ENCODE measurements at places on chromosomes 7 and 10.

GRCh38 chr7:151494298-151495284 lies 25.1 kb downstream of the RHEB start:
- DNase-seq: no peak

DNA sequence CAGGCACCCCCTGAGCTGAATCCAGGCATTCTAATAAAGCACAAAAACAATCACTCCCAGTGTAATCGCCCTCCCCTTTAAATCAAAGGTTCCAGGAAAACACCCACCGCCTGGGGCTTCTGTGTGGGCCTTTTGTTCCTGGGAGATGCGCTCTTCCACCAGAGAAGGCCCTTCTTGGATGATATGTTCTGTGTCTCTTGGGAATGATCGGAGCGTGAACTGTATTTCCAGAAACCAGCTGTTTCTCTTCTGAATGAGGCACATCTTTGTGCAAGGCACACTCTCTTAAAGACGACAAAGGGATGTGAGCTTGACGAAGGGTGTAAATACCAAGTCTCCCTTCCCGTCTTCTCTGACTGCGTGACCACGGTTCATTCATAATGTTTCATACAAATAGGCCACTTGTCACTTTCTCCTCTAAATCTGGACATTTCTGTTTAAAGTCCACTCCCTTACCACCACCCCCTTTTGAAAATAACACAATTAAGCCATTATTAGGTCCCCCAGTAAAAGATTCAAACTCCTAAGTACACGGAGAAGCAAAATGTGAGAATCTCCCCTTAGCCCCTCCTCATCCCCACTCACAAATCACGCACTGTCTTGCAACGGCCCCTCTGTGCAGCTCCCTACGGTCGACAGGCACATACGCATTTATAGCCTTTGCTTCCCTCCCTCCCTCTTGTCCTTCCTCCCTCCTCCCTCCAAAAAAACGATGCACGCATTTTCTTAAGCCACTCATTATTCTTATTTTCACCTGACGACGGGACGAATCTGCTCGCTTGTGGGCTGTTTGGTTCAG lies 45.6 kb upstream of the ENO4 start:
- no peak for DNase-seq

GRCh38 chr7:99665312-99666012 lies 14.3 kb downstream of the CYP3A5 start:
- DNase-seq: no peak

DNA sequence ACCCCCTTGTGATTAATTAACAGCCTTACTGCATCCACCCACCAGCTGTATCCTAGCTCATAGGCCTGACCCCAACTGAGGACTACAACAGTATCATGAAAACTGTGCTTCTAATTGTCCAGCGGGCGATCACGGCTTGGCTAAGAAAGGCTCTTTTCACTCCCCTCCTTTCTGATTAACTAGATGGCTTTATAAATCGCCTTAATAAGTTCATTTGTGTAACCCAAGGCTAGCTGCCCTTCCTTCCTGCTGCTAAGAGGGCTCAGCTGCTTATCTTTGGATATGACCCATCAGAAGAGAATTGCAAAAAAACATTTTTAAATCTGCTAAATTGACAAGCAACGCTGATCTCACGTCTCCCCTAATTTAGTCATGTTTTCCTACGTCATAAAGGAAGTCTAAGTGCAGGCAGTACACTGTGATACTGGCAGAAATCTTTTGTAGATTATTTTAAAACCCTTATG lies 163.0 kb upstream of the LAMB4 start:
- DNase-seq: no peak

GRCh38 chr10:34369120-34369519 lies 446.0 kb downstream of the PARD3 start:
- no peak for DNase-seq

DNA sequence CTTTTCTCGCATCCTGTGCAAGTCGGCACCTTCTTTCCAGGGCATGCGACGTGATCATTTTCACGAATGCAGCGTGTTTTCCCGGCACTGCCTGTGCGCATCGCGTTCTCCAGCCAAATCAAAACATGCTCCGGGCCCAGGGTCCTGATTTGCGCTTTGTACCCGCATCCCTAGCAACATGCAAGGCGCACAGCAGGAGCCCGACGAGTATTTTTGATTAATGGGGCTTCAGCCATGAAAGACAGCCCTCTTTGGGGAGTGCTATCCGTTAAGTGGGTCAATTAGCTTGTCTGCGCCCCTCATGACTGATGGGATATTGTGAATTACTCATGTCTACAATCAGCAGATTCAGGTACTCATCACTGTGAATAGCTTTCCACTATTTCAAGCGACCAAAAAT lies 243.3 kb upstream of the RNF32 start:
- DNase-seq: no peak

- DNase-seq: no peak
Measured at GRCh38 chr7:116171094-116171493, 39.2 kb upstream of the TES start.

GRCh38 chr10:42888504-42889095 lies 106.0 kb downstream of the BMS1 start:
- DNase-seq: no peak

GRCh38 chr7:130256704-130257103 lies 10.0 kb upstream of the CPA2 start:
- no peak for DNase-seq

DNA sequence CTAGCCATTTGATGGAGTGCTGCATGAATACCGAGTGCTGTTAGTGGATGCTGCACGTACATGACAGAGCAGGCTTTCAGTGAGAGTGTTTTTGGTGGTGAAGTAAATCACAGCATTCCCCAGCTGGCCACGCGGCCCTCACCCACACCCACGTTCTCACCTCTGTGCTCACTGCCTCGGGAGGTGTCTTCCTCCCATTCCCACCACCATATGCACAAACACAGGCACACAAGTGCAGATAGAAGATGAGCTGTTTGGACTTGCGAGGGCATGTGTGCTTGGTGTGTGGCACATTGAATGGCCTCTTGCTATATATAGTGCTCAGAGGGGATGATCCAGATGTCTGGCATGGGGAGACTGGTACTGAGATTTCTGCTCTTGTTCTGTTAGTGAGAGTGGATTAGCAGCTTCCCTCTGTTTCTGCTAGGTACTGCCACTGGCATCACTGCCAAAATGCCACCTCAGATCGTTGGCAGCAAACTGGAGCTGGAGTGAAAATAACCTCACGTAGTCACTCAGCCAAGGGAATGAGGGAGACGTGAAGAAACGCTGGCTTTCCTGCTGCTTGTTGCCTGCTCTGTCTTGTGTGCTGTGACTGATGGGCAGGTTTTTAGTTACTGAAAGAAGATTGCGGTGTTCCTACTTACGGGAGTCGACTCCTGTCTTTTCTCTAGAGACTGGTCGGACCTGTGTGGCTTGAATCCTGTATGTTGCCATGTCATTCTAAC lies 19.1 kb downstream of the DNAJB6 start:
- DNase-seq: no peak

DNA sequence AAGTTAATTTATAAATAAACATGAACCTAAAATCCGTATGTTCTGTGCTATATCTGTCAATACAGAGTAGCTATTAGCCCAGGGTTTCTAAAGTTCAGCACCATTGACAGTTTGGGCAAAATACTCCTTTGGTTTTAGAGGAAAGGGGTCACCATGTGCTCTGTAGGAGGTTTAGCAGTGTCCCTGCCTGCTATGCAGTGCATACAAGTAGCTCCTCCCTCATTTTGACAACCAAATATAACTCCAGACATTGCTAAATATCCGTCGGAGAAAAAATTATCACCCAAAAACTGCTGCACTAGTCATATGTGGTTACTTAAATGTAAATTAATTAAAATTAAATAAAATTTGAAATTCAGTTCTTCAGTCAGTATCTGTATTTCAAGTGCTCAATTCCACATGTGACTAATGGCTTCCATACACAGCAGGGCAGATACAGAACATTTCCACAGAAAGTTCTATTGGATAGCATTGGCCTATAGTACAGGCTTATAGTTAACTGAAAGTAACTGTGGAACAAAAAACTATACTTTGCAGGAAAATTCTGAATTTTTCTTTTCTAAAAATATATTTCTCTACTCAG lies 6.4 kb downstream of the UPF2 start:
- DNase-seq: no peak

GRCh38 chr10:60883187-60883586 lies 60.8 kb downstream of the RHOBTB1 start:
- DNase-seq: no peak

- no peak for DNase-seq
Measured at GRCh38 chr10:17445400-17445998, 8.9 kb downstream of the ST8SIA6 start.

DNA sequence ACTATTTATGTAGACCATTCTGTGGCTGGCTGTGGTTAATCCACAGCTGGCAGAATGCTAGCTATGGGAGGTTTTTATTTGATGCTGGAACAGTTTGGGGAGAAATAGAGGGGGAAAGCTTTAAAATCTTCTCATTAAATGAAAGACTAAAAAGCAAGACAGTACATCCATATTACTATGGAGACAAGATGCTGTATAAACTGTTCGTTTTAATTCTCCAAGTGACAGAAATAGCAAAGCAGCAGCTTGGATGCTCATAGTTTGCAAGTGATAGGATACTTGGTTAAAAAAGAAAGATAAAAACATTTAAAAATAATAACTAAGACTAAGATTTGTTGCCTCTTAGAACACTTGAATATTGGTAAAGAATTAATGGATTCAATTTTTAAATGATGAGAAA lies 304.9 kb upstream of the KAT6B start:
- DNase-seq: no peak

- no peak for DNase-seq
Measured at GRCh38 chr7:375901-376305, 85.9 kb downstream of the FOXL3 start.

- no peak for DNase-seq
Measured at GRCh38 chr7:105429746-105430612, 41.3 kb upstream of the SRPK2 start.

- DNase-seq: no peak
Measured at GRCh38 chr10:77637532-77638320, at the start of gene KCNMA1. Gene KCNMA1, minus strand, starts transcription at chr10:77637808.

- no peak for DNase-seq
Measured at GRCh38 chr7:2452074-2452507, 24.1 kb downstream of the GRIFIN start.

- no peak for DNase-seq
Measured at GRCh38 chr7:104936546-104936945, 77.5 kb upstream of the KMT2E start.

DNA sequence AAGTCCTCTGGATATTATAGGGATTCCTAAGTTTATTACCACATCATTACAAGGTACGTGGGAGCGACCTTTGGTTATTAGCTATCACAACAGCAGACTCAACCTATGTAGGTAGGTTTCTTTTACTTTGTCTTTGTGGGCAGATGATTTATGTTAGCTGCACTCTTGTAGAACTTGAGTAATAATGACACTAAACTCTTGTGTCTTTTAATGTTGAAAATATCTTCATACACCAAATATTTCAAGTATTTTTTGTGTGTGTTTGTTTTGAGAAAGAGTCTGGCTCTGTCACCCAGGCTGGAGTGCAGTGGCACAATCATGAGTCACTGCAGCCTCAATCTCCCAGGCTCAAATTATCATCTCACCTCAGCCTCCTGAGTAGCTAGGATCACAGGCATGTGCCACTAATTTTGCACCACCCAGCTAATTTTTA lies 19.2 kb upstream of the SUPV3L1 start:
- no peak for DNase-seq

DNA sequence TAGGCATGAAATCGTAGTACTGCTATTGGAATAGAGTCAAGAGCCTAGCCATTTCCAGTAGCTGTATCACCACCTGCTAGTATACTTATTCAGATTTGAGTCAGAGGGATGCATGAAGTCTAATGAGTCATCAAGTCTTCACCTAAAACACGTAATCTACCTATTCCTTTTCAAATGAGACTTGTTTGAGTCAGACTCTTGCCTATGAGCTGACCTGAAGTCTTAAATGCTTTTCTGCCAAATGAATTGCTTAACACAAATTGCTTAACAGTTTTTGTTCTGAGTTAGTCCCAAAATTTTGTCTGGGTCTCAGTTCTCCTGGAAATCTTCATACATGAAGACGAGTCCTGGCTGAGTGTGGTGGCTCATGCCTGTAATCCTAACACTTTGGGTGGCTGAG lies 165.2 kb downstream of the GNAT3 start:
- DNase-seq: no peak

- no peak for DNase-seq
Measured at GRCh38 chr10:101494650-101495049, 93.4 kb downstream of the POLL start.

DNA sequence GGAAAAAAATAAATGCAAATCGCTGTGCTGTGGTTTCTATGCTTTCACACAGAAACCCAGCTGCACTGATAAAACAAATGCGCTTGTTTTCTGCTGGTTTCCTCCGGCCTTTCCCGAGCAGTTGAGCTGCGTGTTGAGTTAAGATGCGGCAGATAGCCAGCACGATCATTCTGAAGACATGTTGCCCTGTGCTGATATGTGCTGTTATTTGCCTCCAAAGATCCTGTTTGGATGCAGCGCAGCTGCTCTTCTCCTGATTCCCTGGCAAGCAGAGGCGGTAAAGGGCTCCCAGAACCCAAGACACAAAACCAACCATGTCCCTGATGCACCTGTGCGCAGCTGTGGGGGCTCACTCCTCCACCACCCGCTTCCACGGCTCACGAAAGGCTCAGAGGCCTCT lies 225.4 kb downstream of the PAXIP1 start:
- no peak for DNase-seq

DNA sequence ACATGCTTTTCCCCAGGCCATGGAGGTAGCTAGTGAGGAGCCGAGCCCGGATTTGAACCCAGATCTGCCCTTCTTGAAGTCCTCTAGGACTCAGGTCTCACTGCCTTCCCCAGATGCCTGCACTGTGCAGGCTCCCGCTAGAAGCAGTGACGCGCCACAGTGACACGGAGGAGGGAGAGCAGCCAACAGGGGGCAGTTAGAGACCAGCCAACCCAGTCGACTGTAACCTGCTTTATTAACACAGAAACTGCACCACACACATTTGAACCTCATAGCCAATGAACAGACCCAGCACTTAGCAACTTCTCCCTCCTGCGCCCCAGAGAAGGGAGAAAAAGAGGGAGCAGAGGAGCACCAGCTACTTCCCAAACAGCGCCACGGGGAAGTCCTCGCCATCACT lies 27.4 kb downstream of the PILRA start:
- no peak for DNase-seq

DNA sequence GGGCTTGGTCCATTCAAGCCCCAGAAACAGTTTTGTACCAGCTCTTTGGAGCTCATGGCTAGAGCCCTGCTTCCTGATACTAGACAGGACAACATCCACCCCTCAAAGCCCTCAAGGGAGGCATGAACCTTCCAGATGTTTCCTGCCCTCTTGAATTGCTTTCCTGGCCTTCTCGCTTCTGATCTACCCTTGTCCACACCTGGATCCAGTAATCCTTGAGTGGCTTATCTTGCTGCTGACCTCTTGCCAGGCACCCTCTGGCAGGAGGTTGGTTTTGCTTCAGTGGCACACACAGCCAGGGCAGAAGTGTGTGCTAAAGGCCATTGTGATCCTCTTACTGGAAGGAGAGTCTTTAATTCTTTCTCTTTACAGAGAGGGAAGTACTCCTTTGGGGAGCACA lies 495.8 kb downstream of the PLXNA4 start:
- DNase-seq: no peak

GRCh38 chr7:30327813-30328212 lies 43.4 kb downstream of the ZNRF2 start:
- no peak for DNase-seq
